T follicular helper cell (primary cell): ENCODE measurements at places on chromosomes 3 and 15.

DNA sequence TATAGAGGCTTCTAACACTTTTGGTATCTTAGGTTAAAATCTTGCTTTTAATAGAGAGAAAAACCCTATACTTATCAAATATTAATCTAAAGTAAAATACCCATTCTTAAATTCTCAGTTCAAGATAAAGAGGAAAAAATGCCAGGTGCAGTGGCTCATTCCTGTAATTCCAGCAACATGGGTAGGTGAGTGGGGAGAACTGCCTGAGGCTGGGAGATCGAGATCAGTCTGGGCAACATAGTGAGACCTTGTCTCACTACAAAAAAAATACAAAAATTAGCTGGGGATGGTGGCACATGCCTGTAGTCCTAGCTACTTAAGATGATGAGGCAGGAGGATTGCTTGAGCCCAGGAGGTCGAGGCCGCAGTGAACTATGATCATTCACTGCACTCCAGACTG lies 135.8 kb downstream of the CLASP2 start:
- DNase-seq = no peak

- no peak for DNase-seq
These were observed 5.2 kb downstream of the PARP3 start for GRCh38 chr3:51947215-51947900.

- DNase-seq = no peak
These were observed 388.2 kb downstream of the LPP start for GRCh38 chr3:188542196-188542595.

DNA sequence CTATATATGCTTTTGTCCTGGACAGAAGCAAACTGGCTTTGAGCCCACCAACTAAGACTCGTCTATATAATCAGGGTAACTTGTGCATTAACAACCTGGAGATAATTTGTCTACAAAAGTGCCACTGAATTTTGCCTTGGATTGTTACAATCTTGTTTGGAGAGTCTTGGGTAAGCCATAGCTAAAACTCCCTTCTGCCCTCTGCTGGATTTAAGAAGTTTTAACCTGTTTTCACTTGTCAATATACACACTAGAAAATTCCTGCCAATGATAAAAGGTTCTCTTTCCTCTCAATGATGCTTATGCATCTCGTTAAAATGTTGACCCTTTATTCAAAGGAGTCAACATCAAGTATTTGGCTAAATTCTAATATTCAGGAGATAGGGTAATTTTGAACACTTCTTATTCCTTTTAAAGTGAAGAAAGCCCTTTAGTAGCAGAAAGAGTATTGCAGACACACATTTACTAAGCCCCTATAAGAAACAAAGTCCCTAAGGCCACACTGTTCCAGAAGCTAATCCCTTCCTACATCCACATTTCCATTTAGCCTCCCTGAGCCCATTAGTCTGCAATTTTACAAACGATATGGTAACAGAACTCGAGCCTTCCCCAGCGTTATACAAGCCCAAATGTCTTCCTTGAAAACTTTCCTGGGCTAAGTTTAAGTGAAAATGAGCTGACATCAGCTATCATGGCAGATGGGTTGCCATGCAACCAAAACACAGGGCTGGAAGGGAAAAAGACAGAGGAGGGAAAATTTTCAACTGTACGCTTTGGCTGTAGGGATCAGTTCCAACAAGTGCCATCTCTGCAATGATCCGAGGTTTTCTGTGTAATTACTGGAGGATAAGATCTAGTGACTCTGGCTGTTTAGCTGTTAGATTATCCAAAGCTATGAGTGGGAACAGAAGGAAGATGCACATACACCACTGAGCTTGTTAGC lies 75.9 kb upstream of the FGF12 start:
- no peak for DNase-seq

DNA sequence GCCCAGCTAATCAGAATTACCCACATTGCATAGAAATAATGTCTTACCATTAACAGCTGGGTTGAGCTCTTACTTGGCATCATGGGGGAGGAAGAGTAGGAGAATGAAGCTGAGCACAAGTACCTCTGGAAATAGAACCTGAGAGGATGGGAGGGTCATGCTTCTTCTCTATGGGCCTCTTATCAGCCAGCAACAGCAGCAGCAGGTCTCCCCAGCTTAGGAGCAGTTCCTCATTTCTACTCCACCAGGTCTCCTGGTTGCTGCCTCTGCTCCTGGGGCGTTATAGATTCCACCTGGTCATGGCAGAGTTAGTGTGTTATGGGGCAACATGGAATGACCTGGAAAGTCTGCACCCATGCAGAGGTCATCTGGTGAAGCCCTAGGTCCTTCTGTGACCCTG lies 3.4 kb downstream of the FSD2 start:
- no peak for DNase-seq

DNA sequence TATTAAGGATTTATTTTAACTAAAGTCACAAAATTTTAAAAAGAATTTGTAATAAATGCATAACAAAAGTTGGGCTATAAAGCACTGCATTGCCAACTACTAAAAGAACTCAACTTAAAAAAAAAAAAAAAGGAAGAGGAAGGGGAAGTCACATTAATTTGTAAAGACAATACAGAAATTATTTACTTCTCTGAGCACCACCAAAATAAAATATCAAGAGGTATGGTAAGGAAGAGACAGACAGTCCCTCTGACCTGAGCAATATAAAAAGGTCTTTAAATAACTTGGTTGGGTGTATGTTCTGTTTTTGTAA lies 83.5 kb downstream of the UACA start:
- no peak for DNase-seq

DNA sequence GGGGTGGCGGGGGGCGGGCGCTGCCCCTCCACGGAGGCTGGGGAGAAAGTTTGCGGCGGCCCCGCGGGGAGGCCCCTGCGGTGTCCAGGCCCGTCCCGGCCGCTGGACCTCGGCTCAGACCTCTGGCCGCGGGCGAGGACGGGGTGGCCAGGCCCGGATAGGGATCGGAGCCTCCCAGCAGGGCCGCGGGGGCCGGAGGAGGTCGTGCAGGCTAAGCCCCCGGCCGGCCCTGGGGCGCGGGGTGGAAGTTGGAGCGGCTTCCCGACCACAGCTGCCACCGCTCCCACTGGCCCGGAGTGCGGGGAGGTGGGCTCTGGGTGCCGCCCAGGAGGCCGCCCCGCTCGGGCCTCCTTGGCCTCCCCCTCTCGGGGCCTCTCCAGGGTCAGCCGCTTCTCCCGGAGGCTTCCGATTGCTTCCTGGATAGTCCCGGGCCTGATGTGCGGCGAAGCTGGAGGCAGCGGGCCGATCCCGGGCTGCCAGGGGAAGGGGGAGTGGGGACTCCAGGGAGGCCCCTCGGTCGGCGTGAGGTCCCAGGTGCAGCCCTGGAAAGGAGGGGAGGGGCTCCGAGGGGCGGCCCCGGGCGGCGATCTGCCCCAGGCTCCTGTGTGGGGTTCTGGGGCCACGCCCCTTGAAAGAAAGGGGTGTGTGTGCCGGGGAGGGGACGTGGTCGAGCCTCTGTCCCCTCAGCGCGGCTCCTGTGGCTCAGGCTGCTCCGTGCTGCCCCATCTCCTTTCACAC lies 907 bp downstream of the PLXNA1 start:
- DNase-seq = peak; percentile 22

DNA sequence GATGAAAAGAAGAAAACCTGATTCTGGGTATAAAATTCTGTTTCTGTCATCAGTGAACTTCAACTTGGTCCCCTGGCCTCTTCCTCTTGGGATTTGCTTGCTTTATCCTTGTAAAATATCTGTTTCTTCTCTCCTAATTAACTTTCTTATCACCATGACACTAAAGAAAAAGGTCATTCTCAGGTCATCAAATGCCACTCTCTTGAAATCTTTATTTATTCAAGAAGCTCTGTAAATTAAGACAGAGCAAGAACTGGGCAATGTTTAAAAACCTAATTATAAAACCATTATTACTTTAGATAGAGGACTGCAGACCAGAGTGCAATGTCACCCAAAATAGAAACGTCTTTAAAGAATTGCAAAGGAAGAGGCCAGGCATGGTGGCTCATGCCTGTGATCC lies 6.0 kb upstream of the LIPC start:
- no peak for DNase-seq

GRCh38 chr15:74174958-74175253 lies 1.4 kb downstream of the ISLR start:
- no peak for DNase-seq

GRCh38 chr3:52453496-52454249 lies at the start of gene TNNC1:
Gene TNNC1, minus strand, starts transcription at chr3:52454041. Its CDS starts 26 bp downstream, at chr3:52454015.
- no peak for DNase-seq

DNA sequence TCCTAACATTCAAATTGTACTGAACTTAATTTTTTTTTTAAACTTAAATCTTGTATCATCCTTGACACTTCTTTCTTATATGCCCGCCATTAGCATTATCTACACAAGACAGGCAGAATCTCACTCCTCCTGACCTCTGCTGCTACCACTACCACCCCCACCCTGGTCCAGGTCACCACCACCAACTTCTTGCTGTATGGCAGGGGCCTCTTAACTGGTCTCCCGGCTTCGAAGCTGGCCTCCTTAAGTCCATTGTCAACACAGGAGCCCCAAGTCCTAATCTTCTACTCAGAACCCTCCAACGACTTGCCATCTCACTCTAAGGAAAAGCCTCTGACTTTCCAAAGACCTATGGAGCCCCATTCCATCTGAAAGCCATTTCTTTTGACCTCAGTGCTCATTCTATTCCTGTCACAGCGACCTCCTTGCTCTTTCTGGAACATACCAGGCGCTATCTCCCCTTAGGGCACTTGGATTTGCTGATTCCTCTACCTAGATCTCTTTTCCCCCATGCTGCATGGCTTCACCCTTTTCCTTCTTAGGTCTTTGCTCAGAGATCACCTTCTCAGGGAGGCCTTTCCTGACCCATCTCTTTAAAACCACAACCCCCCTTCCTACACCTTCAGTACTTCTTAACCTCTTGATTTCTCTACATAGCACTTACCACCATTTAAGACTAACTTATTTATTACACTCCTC lies 2.6 kb downstream of the PRC1 start:
- DNase-seq = no peak

GRCh38 chr15:55715355-55716076 lies 27.4 kb downstream of the PRTG start:
- DNase-seq = no peak

DNA sequence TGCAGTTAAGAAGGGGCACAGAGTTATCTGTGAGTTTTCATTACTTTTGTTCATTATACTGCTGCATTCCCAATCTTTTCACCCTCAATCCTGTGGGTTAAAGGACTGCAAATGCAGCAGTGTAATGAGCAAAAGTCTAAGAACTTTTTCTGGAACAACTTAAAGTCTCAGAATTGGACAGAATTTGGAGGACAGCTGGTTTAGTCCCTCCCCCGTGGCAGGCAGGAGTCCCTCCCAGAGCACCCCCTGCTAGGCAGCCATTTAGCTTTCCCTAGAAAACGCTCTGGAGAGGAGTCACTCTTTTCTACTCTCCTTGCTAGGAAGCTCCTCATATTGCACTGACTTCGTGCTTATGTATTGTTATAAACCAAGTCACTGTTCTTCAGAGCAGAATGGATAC lies 156.3 kb upstream of the UBE2E1 start:
- no peak for DNase-seq

DNA sequence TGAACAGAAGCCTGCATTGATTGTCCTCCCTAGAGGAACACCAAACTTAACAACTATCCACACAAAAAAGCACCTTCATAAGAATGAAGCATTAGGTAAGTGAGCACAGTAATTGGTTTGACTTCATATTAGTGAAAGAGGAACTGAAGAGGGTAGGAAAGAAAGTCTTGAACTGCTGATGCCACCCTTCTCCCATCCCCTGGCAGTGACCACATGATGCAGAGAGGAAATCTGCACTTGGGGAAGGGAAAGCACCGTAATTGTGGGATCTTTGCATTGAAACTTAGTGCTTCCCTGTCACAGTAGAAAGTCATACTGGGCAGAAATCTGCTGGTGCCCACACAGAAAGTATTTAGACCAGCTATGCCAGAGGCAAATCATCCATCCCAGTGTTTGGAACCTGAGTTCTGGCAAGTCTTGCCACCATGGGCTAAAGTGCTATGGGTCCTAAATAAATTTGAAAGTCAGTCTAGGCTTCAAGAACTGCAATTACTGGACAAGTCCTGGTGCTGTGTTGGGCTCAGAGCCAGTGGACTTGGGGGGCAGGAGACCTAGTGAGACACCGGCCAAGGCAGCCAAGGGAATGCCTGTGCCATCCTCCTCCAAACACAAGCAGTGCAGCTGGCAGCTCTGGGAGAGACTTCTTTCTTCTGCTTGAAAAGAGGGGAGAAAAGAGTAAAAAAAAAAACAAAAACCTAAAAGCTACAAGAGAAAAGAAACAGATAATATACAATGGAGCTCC lies 63.6 kb downstream of the SLC15A2 start:
- no peak for DNase-seq

DNA sequence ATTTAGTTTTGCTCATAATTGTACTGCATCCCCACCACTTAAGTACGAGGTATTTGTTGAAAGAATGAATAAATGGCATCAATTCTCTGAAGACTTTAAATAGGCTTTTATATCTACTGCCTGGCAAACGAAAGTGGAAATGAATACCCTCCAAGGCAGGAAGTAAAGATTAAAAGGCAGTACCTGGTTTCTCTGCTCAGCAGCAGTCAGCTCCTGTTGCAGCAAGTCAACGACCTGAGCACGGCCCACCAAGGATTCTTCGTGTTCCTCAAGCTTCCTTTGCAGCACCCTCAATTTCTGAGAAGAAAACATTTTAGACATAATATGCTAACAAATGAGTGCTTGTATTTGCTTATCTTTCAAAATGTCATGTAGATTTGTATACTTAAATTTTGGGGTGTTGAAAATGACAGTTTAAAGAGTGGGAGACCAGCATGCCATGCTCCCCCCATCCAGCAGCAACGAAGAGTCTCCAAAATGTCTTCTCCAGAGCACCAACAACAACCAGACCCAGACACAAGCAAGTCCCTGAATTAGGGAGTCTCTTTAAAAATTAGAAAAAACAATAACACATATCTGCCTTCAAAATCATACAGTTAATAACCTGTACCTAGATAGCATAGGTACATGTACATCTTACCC lies 31.2 kb downstream of the GOLGB1 start:
- peak; percentile 1 for DNase-seq

DNA sequence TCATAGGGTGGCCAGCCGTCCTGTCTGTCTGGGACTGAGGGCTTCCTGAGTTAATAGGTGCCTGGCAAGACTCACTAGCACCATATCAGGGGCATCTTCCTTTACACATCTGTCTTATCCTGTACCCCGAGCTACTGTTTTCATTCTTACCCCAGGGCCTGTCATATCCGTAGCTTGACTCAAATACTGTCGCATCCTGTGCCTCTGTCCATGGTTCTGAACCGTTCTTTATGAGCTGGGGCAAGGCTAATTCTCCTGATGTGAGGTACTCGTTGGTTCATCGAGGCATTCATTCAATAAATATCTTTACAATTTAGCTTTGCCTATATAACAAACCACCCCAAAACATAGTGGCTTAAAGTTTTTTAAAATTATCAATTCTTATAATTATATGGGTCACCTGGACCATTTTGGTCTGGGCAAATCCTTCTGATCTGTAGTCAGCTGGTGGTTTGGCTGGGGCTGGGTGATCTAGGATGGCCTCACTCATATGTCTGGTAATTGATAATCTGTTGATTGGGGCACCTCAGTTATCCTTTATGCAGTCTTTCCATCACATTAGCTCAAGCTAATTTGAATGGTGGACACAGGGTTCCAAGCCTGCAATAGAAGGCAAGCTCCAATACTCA lies 121.2 kb downstream of the TLE3 start:
- DNase-seq = peak; percentile 14
